ENCODE measurements at places on chromosomes 4 and X.

- DNase-seq = no peak
Observed at GRCh38 chr4:98851806-98852205, 77.1 kb downstream of the EIF4E start.

GRCh38 chr4:6777636-6778281, 4.8 kb upstream of the KIAA0232 start:
- DNase-seq = no peak

- no peak for DNase-seq
Observed at GRCh38 chrX:150094375-150094774, 156.1 kb upstream of the EOLA2 start.

DNA sequence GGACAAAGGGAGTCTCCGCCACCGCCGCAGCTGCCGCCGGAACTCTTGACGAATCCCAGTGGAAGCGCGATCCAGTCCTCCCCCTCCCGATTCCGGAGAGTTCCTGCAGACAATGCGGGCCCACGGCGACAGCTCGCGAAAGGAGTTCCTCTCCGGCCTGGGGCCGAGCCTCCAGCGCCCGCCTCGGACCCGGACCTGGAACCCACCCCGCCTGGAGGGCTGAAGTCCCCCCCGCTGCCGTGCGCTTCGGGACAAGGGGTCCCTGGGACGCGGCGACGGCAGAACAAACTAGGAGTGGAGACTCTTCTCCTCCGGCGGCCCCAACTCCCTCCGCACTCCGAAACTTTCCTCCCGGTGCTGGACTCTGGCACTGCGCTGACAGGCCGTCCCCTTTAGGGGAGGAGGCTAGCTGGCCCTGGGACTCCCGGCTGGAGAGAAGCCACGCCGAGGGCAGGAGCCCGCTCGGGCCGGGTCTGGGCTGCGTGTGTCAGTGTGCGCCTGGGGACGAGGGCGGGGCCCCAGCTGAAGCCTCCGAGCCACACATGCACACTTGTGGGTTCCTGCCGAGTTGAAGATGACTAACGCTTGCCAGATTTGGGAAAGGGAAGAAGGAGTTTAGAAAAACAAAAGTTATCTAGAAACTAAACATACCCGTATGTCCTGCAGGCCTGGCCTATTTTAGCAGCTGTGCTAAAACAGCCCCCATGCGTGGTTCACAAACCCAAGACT, at the start of gene ANTXR2:
TSS of gene ANTXR2 (minus strand) at position 486 of the 729 bp plus-strand sequence. CDS start 669 bp downstream, outside the sequence.
- peak; percentile 79 for DNase-seq

DNA sequence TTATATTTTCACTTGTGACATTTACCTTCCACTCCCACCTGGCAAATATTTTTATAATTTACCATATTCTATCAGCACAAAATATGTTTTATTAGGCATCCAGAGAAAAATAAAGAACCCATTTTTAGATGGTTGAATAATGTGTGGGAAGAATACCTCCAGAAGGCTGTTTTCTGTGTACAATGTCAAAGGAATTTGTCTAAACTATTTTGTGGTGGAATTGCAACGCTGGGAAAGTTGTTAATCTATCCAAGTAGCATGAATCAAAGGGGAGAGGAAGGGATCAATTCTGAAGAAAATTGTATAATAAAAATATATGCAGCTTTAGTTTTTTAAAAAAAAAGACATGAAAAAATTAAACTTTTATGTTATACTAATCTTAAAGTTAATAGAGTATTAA, 706.5 kb downstream of the FSTL5 start:
- no peak for DNase-seq

- no peak for DNase-seq
Observed at GRCh38 chr4:70425306-70425705, 27.6 kb downstream of the OPRPN start.

DNA sequence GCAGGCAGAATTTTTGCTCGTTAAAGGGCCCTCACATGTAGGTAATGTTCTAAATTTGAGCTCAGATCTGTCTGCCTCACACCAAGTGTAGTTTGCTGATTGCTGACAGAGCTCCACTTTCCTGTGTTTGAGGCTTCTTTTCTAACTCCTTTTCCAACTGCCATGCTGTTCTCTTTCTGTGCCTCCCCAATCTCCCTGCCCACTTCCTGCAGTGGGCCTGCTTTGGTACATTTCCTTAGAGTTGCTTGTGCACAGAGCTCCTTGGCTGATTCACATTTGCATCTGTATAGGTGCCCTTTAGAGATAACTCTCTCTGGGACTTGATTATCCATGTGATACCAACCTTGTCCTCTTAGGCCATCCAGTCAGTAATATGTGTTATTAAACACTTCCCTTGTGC, 4.5 kb downstream of the MED28 start:
- no peak for DNase-seq

- DNase-seq = no peak
Observed at GRCh38 chr4:165209796-165210195, 2.4 kb downstream of the KLHL2 start.

DNA sequence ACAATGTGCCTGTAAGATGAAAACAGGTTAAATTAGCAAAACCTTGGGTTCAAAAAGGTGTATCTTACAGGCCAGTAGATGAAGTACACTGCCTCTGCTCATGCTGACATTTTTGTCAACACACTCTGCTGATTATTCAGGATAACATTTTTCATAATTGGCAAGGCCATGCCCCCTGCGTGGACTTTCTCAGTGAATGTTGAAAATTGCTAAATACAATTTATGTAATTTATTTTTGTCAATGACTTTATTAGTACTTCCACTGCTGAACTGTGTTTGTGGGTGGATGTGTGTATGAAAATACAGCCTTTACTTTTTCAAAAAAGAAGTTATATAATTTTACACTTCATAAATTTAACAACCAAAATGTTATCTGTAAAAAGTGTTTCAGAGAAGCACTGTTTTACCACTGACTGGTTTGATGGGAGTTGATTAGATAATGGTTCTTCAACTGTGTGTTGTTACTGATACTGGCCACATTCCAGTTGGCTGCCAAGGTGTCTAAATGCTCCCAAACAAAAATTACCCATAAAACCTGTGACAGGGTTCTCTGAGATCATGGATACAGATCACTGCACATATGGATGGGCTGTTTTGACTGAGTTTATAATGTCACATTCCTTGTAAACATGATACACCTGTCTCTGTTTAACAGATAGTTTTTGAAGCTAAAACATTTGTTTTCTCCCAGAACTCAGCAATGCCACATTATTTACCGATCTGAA, 151.9 kb upstream of the SLC7A11 start:
- DNase-seq = no peak

DNA sequence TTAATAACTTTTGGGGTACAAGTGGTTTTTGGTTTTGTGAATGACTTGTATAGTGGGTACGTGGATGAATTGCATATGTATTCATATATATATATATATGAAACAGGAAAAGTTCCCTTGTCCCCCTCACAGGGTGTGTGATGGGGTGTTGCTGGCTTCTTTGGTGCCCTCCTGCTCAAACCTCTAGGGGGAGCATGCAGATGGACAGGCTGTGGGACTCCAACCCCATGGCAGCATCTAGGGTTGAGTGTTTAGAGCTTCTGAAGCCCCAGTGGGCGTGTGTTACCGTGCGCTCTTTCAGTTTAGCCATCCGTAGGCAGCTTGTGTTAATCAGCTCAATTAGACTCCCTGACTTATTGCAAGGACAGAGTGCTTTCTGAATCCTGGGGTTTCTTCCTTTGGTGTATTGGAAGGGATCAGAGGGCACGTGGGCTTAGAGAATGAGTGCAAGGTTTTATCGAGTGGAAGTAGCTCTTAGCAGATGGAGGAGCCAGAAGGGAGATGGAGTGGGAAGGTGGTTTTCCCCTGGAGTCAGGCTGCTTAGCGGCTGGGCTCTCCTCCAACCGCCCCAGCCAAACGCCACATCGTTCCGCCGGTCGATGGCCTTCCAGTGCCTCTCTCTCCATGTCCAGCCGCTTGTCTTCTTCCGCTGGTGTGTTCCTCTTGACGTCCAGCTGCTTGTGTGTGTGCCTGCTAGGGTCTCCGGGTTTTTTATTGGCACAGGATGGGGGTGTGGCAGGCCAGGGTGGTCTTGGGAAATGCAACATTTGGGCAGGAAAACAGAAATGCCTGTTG, 674.4 kb upstream of the LCORL start:
- DNase-seq = no peak

DNA sequence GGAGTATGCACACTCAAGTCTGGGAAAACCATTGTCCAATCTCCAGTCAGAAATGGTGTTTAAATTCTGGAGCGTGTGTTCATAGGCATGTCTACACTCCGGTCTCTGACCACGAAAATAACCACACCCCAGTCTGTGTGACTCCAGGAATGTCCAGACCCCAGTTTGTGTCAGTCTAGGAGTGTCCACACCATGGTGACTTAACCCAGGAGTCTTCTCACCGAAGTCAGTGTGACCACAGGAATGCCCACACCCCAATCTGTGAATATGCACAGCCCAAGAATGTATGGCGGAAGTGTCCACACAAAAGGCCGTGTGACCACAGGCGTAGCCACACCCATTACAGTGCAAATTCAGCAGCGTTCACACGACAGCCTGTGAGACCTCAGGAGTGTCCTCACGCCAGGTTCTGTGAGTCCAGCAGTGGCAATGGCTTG, 11.4 kb downstream of the FTSJ1 start:
- DNase-seq = no peak

- DNase-seq = no peak
Observed at GRCh38 chrX:150546711-150547153, 21.7 kb upstream of the MTM1 start.

- DNase-seq = no peak
Observed at GRCh38 chr4:84690481-84690880, 107.6 kb downstream of the CDS1 start.

- DNase-seq = no peak
Observed at GRCh38 chrX:66676413-66676812, 37.5 kb upstream of the EDA2R start.

DNA sequence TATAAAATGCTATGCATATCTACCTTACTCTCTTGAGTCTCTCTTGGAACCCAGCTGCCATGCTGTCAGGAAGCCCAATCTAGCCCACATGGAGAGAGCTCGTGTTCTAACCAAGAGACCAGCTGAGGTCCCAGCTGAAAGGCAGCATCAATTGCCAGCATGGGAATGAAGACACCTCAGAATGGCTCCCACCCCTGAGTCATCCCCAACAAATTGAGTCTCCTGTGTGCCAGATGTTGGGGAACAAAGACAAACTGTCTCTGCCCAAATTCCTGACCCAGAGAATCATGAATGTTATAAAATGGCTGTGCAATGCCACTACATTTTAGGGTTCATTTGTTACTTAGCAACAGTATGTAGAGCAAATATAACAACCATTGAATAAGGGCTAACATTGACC, 105.2 kb upstream of the STX18 start:
- no peak for DNase-seq

- DNase-seq = no peak
Observed at GRCh38 chr4:2159931-2160330, 82.0 kb downstream of the HAUS3 start.

- no peak for DNase-seq
Observed at GRCh38 chrX:64805683-64806082, 170.6 kb downstream of the ZC4H2 start.

GRCh38 chr4:26609868-26610267, 26.0 kb downstream of the TBC1D19 start:
- no peak for DNase-seq

DNA sequence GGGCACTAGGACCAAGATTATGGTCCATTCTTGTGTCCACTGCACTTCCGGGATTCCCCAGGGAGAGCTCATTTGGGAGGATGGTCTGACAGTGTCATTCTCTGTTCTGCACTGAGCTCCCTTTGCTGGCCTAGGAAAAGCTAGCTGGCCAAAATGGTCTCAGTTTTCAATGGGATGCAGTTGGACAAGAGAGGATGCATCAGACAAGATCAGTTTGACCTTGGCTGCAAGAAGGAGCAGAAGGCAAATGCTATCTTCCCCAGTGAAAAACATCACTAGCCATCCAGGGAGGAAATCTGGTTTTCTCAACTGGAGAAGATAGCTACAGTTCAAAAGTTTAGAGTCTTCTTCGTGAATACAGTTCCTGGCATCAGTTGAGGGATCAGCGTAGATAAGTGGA, 221.1 kb downstream of the PTTG2 start:
- DNase-seq = no peak

DNA sequence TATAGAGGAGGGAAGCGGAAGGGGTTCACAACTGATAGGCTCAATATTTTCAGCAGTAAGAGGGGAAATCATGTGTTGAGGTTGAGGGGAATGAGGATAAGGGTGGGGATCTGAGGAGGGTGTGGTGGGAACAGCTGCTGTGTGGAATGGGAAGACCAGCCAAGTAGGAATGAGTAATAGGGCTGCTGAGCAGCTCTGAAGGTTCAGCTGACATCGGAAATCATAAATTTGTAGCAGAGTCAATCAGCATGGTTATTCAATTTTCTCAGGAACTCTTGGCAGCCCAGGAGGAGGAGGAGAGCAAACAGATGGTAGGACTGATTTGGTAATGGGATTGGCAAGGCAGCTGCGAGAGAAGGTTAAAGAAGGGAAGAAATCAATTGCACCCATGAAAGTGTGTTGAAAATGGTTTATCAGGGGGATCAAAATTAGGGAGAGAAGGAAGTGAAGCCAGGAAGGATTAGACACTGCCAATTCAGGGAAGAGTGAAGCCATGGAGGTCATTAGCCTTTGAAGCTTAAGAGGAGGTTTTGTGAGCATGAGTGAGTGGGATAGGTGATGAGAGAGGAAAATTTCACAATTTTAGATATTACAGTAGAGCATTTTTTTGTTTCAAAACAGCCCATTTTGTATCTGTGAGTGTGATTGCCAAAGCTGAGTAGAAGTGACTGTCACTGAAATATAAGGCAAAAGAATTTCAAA, 82.6 kb downstream of the PCDH7 start:
- DNase-seq = no peak

- DNase-seq = no peak
Observed at GRCh38 chr4:38082021-38082420, 121.8 kb downstream of the PTTG2 start.

- DNase-seq = no peak
Observed at GRCh38 chr4:36394352-36394903, 113.0 kb downstream of the DTHD1 start.

GRCh38 chr4:150931796-150932195, 83.3 kb downstream of the LRBA start:
- no peak for DNase-seq

Data from breast epithelium (tissue), 4 donors.